HL-60 (cell line): ENCODE measurements at places on chromosomes 1 and 21.

- DNase-seq = no peak
Observed at GRCh38 chr1:184285401-184286087, 101.3 kb upstream of the C1orf21 start.

GRCh38 chr1:178509414-178510007 is 3.4 kb upstream of the TEX35 start:
- no peak for DNase-seq

- no peak for DNase-seq
Observed at GRCh38 chr1:97417661-97418060, 503.2 kb downstream of the DPYD start.

DNA sequence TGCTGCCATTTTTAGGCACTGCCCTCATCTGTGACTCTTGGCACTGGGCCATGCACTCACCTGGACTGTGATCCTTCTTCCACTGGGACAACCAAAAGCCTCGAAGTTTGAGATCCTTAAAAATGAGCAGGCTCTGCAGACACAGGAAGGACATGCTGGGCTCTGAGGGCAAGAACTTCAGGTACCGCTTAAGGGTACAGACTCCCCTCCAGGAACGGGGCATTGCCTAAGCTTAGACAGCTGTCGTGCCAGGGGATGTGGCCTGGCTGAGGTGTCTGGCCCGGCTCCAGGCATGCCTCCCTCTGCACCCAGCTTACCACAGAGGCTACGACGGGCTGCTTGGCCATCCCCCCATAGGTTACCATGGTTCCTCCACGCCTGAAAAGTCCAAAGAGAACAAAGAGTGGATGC is 14.2 kb upstream of the SRSF4 start:
- no peak for DNase-seq

DNA sequence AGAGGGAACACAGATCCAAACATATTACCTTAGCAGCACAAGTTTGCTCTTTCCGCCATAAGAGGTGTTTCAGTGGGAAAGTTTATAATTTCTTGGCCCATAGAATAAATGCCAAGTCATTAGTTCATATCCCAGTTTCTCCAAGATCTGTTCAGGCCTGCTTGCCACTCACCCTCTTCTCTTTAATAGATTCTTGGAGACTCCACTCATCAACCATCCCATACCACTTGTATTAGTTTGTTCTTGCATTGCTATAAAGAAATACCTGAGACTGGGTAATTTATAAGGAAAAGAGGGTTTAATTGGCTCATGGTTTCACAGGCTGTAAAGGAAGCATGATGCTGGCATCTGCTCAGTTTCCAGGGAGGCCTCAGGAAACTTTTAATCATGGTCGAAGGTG is 34.8 kb upstream of the MYSM1 start:
- DNase-seq = no peak

DNA sequence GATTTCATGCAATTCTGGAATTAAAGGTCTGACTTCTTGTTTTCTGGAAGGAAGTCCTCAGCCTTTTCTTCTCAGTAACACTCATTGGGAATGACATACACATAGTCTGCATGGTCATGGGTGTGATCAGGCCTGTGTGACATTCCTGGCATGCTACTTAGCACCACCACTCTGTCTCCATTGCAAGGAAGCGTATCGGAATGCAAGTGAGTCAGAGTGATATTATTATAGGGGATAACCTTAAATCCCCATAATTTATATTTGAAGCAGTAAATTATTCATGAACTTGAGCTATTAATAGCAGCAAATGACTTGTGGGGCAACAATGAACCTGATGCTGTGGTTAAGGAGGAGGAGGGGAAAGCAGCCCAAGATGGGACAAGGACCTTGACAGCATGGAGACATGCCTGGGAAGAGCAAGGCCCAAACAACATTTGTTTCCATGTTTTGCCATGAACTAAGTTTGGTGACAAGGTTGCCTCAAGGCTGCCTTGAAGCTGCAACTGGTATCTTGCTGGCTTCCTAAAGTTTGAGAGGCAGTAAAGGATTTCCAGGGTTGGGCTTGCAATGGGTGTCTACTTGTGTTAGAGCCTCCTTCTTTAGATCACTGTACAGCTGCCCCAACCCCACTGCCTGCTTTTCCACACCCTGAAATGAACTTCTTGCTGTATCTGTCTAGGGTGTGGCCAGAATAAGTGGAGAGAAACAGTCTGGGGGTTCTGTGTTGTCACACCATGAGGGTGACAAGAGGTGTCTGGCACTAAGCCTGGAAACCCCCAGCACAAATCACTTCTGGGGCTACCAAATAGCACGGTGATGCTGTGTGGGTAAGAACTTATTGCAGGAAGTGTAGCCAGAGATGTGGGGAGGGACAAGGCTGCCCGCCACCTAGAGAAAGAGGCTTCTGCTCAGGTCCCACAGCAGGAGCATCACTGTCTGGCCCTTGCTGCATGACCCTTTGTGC is 4.6 kb downstream of the MAB21L3 start:
- no peak for DNase-seq

DNA sequence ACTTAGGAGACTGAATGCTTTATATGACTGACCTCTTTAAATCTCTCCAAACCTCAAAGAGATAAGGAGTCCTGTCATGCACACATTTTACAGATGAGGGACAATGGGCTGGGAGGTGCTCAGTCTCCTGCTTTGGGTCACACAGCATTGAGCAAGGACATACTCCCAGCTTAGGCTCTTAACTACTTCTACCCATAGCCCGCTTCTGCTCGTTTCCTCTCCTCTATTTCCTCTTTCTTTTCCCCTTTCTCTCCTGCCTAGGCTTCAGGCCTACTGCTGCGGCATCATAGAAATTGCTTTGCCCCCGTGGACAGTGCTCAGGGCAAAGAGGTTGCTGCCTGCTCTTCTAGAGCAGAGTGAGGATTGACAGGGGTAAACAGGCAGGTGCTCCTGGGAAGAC is 12.4 kb upstream of the ZNF691 start:
- peak; percentile 66 for DNase-seq

DNA sequence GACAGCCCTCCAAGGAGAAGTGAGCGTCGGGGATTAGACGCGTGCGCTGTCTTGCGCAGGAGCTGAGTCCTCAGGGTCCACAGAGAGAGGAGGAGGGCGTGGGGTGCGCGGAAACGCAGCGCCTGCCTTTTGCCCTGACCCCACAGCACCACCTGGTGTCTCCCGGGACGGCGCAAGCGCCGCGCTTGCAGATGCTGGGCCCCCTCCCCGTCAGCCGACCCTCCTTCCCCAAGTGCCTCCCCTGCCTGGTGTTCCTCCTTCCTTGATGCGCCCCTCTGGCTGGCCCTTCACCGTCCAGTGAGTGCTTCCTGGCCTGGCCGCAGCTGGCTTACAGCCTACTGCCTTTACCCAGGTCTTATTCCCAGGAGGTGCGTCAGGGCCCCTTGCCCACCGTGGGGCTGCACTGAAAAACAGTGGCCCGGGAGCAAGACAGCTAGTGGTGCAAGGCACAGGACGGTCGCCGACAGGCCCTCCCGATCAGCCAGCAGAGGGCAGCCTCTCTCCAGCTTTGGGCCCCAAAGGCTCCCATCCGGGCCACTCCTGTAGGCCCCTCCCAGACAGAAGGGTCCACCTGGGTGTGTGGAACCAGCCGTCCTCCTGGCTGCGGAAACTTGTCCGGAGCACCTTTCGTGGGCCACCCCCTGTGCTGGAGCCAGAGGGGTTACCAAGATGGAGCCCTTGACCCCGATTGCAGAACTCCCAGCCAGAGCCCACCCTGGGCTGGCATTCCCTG is 12.9 kb upstream of the PHLDA3 start:
- peak; percentile 77 for DNase-seq

DNA sequence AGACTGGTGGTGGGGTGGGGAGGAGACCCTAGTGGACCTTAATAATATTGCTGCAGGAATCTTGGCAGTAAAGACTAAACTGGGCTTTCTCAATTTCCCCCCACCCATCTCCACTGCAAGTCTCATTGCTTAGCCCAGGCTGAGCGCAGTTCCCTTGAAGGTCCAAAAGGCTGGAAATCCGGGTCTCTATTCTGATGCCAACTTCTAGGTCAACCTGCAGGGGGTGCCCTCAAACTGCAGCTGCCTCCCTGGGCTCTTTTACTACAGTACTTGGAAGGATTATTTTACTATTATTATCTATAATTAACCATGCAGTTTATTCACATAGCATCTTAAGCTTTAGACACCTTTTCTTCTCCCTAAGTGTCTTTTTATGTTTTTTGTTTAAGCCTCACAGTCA is 85.4 kb upstream of the WARS2 start:
- no peak for DNase-seq

- peak; percentile 62 for DNase-seq
Observed at GRCh38 chr1:35929730-35930592, 944 bp upstream of the AGO3 start.

- DNase-seq = no peak
Observed at GRCh38 chr1:51215169-51215568, 20.9 kb upstream of the RNF11 start.

- DNase-seq = no peak
Observed at GRCh38 chr1:15188130-15188524, 34.6 kb downstream of the TMEM51 start.

GRCh38 chr21:37072274-37072987 is 440 bp downstream of the PIGP start:
- peak; percentile 61 for DNase-seq

DNA sequence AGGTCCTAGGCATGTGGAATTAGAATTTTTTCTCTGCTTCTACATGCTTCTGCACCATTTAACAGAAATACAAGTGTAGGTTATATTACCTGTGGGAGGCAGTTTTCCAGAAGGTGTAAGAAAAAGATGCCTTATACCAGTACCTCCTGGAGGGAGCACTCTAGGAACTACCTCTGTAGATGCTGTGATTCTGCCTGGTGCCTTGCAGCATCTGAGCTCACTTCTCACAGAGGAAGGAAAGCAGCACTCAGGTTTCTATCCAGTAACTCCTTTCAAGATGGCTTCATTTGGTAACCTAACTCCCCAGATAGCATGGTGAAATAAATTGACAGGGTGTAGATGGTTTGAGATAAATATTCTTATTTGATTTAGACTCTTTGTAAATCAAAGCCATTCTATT is 50.3 kb downstream of the GIPC2 start:
- DNase-seq = no peak

- no peak for DNase-seq
Observed at GRCh38 chr21:43987509-43987908, 24.6 kb upstream of the TRAPPC10 start.

GRCh38 chr1:220077887-220078286 is 11.7 kb downstream of the BPNT1 start:
- DNase-seq = no peak

GRCh38 chr1:46002551-46003150 is 129.8 kb downstream of the PIK3R3 start:
- DNase-seq = no peak

DNA sequence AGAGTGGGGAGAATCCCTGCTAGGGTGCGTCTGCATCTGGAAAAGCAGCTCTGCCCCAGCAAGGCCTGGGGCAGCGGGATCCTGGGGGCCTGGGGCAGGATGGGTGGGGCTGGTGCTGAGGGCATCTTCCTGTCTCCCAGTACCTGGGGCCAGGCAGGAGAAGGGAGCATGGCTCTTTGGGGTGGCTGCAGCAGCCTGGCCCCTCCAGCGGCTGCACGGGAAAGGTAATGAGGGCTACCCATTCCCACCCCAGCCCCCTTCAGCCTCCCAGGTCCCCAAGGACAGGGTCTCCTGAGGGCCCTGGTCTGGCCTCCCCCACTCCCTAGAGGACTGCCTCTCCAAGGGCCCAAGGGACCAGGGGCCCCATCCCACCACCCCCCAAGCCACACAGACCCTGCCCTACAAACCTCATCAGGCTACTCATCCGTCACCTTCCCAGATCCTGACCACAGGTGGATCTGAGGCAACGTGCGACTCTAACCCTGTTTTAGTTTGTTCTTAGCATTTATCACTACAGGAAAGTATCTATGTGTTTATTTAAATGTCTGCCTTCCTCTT is 910 bp upstream of the ANKRD65 start:
- no peak for DNase-seq

- no peak for DNase-seq
Observed at GRCh38 chr1:39721664-39722063, 17.0 kb upstream of the PPIE start.

DNA sequence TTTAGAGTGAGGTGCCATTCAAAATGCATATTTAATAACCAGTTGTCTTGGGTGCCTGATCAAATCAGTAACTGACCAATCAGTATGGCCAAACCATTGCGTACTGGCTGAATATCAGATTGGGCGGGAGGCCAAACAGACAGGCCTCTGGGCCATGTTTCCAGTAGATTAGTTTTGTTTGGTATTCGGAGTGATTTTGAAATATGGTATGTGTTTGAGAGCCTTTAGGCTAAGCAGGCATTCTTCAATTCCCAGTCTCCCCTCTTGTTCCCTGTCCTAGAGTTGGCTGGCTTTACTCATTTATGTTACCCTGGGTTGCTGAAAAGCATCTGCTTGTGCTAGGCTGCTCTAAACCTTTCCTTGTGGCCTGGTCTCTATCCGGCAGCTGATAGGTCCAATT is 80.1 kb downstream of the BACH1 start:
- DNase-seq = no peak

DNA sequence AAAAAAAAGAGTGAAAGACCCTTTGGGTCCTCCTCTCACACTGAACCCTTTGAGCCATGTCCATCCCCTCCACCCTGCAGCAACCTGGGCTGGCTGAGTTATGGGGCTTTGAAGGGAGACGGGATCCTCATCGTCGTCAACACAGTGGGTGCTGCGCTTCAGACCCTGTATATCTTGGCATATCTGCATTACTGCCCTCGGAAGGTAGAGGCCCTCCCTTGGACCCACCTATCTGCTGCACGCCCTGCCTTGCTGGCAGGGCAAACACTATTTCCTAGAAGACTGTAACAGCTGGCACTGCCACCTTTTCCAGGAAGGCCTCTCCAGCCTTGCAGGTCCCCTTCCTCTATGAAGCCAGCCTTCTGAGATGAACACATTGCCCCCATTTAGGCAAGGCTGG is 1.1 kb downstream of the SLC50A1 start:
- DNase-seq = no peak

DNA sequence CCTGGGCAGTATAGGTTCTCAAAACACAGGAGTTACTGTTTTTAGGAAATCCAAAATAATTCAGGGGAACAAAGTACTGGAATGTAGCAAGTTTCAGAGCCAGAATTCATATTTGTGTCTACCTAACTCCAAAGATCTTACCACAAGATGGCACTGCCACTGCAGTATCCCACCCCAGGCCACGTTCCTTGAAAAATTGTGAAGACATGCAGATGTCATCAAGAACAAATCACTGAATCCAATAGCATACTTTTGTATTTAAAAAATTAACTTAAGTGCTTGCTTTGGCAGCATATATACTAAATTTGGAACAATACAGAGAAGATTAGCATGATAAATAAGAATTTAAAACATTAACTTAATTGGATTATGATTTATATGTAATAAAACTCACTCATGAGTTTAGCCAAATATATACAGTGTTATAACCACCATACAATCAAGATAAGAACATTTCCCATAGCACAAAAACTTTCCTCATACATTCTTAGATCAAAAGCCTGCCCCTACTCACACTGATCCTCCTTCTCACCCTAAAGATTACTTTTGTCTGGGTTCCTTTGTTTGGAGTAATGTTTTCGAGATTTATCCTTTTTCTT is 209.9 kb downstream of the FAF1 start:
- DNase-seq = no peak
